ENCODE measurements at places on chromosomes 1 and 21.
A peak's percentile ranks its signal among the peaks of the same experiment; 100 is the strongest.

- DNase-seq: no peak
Measured at GRCh38 chr1:27863538-27863915, 8.8 kb upstream of the THEMIS2 start.

GRCh38 chr1:153525088-153525728, 10.6 kb downstream of the S100A6 start:
- no peak for DNase-seq

GRCh38 chr1:6259491-6260362, 1.2 kb downstream of the GPR153 start:
- DNase-seq: peak; percentile 73

DNA sequence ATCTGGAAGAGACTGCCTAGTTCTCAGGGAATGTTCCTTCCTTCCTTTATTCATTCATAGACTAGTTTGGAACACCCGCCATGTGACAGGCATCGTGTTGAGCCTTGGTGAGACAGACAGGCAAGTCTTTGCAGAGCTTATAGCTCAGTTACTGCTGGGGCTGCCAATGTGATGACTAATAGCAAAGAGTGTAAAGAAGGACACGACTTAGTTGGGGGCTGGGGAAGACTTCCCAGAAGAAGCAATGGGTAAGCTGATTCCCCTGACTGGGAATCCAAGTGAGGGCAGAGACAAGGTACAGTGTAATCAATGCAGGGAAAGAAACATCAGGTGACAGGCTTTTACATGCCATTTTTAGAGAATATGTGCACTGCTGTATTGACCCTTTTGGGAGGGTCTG, 51.2 kb downstream of the TENT5C start:
- DNase-seq: no peak

DNA sequence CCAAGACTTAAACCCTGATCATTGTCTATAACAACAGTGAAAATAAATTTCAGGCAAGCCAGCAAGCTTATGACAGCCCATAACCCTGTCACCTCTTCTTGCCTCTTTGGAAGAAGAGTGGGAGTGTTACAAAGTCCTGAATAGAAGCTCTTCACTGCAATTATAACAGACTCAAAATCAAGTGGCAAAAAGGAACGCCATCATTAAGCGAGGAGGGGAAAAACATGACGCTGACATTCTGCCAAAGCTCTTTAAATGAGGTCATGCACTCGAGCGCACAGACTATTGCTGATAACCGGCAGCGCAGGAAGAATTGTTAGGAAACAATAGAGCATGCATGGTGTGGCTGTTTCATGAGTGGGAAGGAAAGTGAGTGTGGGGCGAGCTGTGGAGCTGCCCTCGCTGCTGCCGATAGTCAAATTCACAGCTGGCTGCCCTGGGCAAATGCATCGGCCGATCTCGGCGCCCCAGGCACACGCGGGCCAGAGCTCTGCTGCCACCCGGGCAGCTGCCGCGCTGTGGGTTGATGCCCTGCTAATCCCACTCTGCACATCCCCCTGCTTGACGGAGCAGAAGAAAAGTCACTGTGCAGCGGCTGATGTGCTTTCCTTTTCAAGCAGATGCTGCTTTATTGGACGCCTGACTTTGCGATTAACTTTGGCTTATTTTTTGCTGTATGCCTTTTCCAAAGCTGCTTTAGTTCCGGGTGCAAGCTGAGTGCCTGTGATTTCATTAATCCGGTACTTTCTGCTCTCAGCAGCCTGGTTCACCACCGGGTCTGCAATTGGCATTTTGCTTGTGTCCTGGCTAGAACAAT, 102.4 kb upstream of the ST6GALNAC5 start:
- peak; percentile 15 for DNase-seq

- no peak for DNase-seq
Measured at GRCh38 chr1:206582971-206583706, 29.1 kb downstream of the EIF2D start.

DNA sequence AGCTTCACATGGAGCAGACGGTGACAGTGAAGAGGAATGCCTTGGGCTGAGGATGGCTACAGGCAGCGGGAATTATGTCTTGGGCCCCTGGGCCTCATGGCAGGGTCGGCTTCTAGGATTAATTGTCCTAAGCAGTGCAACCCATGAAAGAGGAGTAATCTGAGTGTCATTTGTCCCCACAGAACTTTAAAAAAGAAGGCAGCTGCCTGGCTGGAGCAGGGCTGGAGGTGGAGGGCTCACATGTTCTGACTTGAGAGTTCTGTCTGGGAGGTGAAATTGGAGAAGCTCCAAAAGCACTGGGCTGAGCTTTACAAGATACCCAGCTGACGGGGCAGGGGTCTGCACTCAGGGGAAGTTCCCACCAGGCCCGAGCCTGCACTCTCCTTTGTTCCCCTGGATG, 22.6 kb downstream of the CACNA1S start:
- no peak for DNase-seq

DNA sequence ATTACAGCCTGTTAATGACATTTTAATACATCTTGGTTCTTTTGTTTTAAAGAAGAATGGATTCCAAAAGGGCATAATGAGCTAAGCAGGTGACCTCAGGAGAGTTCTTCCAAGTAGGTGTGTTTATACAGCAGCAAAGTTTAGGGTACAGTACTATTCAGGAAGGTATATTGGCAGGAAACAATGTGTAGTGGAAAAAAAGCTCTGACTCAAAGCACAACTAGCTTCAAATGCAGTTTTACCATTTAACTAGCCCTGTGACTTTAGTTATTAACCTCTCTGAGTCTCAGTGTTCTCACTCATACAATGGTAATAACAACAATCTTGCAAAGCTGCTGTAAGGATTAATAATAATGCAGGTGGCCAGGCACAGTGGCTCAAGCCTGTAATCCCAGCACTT, 29.9 kb downstream of the FAF1 start:
- no peak for DNase-seq

GRCh38 chr1:37945743-37946702, 830 bp downstream of the INPP5B start:
- DNase-seq: peak; percentile 42

- no peak for DNase-seq
Measured at GRCh38 chr1:205794011-205794730, 18.8 kb downstream of the SLC41A1 start.

- no peak for DNase-seq
Measured at GRCh38 chr1:84763912-84764680, 73.8 kb upstream of the SSX2IP start.

DNA sequence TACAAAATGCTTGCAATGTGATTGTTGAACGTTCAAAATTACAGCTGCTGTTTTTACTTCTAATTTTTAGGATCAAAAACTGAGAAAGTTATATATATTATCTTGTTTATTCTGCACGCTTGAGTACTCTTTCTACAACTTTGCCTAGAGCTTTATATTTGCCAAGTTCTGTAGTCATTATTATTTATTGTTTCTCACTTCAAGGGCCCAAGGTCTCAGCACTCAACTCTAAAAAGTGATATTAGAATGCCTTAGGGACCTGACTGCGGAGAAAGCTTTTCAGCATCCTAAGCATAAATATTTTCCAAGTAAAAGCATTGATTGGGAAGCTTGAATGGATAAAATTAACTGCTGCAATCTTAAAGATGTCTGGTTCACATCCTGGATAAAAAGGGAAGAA, 83.6 kb downstream of the UBE2U start:
- DNase-seq: no peak

- no peak for DNase-seq
Measured at GRCh38 chr1:156809711-156810366, 6.8 kb downstream of the SH2D2A start.

GRCh38 chr1:224163311-224163710, 19.7 kb upstream of the DEGS1 start:
- no peak for DNase-seq

DNA sequence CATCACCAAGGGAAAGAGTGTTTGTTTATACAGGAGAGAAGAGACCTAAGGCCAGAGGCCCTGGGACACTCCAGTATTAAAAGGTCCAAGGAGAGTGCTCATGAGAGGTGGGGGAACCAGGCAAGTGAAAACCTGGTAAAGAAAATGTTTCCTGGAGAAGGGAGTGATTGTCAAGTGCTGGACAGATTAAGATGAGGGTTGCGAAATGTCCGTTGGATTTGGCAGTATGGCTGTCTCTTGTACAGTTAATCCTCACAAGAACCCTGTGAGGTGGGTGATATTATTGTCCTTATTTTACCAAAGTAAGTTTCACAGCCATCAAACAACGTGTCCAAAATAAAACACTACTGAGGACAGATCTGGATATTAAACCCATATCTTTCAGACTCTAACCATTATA, 44.2 kb downstream of the RPAP2 start:
- no peak for DNase-seq

DNA sequence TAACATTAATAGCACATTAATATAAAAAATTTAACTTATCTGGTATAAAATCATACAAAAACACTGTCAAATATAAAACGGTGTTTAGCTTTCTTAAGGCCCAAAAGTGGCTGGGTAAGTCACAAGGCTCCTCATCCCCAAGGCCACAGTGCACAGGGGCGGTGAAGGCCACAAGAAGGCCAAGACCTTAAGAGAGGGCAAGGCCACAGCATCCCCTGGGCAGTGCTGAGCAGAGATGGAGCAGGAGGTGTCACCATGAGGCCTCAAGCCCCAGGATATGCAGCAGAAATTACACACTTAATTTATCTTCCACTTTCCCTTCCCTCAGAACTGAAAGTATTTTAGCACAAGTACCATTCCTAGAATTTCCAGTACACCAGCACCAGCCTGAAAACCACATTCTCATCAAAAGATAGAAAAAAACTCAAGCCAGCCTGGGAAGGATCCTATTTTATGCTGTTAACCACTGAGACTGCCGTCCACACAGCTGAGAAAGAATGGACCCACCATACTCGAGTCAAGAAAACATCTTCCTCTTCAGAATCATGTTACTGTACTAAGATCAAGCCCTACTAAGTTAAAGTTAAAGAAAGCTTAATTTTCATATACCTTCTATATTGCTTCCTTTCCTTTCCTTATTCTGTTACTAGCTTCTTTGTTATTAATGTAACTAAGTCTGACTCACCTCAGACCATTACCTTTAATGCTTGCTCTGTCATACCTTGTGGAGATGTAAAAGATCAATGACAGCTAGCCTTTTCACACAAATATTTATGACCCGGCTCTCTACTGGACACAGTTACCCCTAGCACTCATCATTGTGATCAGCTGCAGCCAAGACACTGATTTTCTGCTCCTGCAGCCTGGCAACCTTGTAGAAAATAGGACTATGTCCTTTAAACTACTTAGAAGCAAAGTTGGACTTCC, 26.4 kb upstream of the FMO1 start:
- DNase-seq: no peak

DNA sequence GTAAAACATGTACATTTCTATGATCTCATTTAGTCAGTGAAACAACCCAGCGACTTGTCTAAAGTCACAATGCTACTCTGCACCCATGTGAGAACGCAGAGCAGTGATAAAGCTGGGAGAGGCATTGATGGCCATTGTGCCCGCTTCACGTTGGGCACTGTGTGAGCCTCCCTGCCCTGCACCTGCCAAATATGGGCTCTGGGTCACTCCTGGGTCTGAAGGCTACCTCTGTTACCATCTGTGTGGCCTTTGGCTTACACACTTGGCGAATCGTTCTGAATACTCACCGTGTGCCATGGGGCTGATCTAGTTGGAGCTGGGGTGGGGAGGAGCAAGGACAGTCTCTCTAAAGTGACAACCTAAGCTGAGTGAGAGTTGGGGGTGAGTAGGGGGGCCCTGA, 29.9 kb downstream of the PCSK9 start:
- no peak for DNase-seq

DNA sequence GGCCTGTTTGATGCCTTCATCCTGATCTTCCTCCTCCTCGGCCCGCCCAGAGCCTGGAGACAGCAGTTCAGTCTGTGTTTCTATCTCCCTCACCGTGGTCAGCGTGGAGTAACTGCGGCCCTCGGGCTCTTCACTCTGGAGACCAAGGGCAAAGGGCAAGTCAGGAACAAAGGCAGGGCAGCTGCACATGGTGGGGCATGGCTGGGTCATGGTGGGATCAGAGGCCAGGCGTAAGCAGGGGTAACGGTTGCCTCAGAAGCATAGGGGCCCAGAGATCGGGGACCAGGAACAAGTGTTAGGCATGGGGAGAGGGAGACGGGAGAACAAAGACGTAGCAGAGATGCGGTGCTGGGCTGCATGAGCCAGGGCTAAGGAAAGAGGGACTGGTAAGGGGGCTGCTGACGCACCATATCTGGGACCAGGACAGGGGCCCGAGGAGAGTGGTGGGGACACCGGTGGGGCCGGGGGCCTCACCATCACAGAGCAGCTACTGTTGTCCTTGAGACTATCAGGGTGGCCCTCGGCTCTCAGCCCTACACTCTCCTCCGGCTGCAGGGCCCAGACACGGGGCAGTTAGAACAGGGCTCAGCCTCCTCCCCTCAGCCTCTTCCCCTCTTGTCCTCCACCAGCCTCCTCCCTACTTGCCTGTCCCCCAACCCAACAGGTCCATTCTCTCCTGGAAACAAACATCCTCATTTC, 3.2 kb upstream of the ARHGAP30 start:
- no peak for DNase-seq

- no peak for DNase-seq
Measured at GRCh38 chr1:48526008-48526710, 54.2 kb upstream of the SPATA6 start.

DNA sequence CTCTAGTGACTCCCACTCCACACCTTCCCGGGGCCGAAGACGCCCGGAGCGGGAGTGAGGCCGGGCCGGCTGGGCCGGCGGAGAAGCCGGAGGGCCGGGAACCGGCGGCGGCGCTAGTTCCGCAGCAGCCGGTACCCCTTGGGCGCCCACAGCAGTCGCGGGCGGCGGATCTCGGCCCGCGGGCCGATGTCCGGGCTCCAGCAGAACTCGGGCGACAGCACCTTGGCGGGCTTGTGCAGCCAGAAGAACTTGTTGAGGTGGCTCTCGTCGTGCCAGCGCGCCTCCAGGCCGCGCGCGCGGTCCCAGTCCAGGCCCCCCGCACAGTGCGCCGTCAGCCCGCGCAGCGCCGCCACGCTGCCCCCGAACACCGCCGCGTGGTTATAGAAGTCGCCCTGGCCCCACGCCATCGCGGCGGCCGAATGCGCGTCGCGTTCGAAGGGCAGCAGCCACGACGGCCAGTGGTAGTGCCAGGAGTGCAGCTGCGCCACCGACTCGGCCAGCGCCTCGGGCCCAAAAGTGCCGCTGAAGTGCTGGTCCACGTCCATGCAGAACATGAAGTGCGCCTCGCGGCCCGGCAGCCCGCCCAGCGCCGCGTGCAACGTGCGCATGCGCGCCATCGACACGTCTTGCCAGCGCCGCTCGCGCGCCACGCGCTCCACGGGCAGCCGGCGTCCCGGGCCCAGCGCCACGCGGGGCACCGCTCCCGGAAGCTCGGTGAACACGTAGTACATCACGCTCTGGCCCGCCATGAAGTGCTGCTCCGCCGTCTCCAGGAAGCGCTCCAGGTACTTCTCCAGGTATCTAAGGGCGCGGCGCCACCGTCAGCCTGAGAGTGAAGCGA, 14.0 kb downstream of the A3GALT2 start:
- DNase-seq: peak; percentile 61
